ENCODE measurements at places on chromosomes 1 and 21.
A peak's percentile ranks its signal among the peaks of the same experiment; 100 is the strongest.

GRCh38 chr1:98053471-98054366 is 132.9 kb upstream of the DPYD start:
- DNase-seq = no peak

DNA sequence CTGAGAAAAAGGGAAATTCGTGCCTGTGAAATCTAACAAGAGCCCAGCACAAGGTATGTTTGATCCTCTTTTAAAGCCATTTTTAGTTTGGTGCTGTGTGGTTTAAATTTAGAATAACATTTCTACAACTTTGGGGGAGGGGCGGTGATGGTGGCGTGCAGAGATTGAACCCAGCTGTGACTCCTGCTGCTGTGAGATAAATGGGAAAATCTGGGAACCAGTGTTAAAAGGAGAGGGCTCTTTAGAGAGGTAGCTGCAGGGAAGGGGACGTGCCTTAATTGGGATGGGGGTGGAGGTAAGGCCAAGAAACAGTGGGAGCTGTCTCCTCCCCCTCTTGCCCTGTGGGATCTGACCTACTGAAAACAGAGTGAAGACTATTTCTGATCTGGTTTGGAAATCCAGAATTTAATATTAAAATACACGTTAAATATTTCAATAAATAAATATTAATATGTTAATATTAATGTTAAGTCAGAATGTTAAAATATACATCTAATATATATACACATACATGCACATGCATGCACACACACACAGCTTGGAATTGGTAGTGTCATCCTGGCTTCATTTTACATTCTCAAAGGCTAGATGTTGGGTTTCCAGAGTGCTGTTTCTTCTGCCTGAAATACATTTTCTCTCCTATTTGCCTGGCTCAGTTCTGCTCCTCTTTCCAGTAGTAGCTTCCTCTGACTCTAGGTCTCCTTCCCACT is 30.1 kb upstream of the DNAJC6 start:
- no peak for DNase-seq

DNA sequence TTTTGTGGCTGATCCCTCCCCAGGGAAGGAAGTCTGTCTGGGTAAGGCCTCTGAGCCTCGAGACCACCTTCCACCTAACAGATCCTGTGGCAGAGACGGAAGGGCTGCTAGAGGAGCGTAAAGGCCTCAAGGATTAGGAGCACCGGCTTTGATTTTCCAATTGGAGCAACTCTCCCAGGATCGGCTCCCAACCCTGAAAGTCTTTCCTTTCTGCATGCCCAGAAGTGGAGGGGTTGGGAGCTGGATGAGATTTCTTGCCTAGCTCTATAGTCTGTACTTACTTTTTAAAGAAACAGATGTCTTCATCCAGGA is 41.4 kb downstream of the ELK4 start:
- DNase-seq = no peak

DNA sequence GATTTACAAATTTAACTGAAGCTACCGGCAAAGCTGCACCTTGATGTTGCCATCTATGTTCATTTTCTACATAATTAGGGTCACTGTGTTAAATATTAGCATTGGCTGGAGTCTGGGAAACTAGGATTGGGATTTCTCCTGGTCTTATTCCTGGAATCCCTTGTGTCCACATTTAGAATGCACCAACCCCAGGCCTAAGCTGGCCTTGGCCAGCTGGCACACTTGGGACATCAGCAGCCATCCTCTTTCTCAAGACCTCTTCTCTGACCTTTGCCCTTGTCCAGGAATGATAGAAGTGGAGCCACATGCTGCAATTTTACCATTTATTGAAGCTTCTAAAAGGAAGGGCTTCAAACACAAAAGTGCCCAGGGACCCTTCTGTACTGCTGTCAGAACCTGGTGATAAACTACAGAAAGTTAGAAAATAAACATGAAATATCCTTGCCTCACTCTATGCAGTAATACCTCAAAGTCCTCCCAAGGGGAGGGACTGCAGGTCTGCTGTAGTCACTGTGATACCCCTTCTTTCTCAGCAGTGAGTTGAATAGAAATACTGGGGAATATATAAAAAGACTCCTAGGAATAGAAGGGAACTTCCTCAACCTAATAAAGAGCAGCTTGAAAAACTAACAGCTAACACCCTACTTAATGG is 13.7 kb upstream of the PIGC start:
- no peak for DNase-seq

- DNase-seq = no peak
These were observed 184.5 kb upstream of the EDN2 start for GRCh38 chr1:41668967-41669366.

GRCh38 chr1:146010126-146010738 is 11.3 kb downstream of the HJV start:
- no peak for DNase-seq

DNA sequence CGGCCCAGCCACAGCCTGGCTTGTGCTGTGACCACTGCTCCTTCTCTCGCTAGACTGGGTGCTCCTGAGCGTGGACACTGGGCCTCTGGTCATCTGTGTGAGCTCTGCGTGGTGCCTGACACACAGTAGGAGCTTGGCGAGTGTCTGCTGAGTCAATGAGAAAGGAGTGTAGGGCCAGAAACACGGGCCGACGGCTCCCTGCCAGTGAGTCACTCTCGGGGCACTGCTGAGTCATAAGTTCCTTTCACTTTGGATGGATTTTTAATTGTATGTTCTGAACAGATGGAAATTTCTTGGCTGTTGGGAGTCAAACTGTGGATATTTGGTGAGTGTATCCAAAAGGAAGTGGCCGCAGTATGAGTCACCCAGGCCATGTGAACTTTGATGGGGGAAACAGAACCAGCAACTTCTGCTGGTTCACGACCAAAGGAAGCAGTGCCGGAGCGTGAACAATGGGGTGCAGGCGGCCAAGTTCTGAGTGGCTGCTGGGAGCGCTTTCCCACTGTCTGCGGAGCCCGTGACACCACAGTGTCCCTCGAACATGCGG is 41.0 kb upstream of the COL18A1 start:
- DNase-seq = peak; percentile 96

DNA sequence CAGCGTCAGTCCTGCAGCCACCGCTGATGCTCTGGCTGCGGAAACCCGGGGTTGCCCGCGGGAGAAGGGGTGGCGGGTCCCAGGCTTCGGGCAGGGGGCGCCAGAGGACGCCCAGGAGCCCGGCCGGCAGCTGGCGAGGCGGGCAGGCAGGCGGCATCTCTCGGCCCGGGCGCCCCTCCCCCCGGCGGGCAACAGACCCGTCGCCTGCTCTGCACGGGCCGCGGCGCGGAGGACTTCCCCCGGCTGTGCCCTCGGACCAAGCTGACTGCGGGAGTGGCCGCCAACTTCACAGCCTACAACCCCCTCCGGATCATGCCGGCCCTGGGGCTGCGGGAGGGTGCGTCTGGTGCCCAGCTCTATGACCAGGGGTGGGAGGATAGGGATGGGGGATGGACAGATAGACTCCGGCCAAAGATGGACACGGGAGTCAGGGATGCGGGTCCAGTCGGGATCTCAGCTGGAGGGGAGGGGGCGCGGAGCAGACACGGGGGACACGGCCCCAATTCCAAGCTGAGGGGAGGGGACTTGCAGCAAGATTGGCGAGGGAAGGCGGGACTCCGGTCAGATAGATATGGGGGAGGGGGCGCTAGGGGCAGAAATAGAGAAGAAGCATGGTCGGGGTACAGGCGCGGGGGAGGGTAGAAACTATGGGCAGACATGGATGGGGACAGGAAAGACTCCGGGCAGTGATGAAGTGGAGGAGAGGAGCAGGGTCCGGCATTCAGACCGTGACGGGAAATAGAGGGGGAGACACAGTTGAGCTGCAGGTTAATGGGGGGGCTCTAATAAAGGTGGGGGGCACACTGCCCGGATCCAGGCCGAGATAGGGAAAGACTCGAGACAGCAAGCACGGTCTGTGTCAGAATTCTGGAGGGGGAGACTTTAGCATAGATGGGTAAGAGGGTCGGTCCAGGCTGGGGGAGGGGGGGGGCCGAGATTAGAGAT is 1.1 kb downstream of the ADGRB2 start:
- DNase-seq = no peak

- no peak for DNase-seq
These were observed 38.7 kb upstream of the BECN2 start for GRCh38 chr1:241918879-241919278.

Measured in kidney epithelial cell (primary cell).